Daoy (cell line): ENCODE measurements at places on chromosomes 13 and 19.

DNA sequence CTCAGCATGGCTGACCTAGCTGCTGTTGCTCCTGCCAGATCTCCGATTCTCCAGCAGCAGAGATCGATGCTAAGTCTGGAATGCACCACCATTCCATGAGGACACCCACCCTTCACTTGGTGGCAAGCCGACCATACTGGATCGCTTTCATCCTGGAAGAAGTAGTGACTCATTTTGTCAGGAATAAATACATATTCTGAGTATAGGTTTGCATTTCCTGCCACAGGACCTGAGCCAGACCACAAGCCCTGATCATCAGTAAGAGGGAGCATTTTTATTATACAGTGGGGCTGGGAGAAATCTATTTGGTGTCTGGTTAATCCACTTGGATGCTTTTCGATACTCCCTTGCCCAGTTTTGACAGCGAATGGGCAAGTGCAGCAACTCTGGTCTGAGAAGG, 10.9 kb upstream of the KCTD15 start:
- DNase-seq, result peak; percentile 72

- DNase-seq, result no peak
Observed at GRCh38 chr13:102040812-102041211, 361.0 kb downstream of the FGF14 start.

- DNase-seq, result no peak
Observed at GRCh38 chr13:73943137-73943964, 190.9 kb downstream of the KLF12 start.

DNA sequence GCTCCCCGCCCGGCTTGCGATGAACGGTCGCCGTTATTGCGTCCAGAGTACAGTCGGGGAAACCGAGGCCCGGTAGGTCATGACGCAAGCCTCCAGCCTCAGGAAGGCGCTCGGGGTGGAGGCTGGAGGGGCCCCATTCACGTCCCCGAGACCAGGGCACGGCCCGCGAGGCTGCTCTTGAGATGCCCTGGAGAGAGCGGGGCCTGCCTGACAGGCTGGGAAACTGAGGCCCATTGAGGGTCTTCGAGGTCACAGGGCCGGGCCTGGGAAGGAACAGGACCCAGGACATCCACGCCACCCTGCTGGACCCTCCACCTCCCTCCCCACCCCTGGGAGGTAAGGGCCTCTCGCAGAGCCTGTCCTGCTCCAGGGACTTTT, 367 bp downstream of the NDUFS7 start:
- DNase-seq, result no peak

GRCh38 chr19:44576843-44577565, 36.4 kb upstream of the IGSF23 start:
- DNase-seq, result peak; percentile 64

GRCh38 chr19:23972161-23972560, 57.5 kb downstream of the ZNF726 start:
- DNase-seq, result no peak

DNA sequence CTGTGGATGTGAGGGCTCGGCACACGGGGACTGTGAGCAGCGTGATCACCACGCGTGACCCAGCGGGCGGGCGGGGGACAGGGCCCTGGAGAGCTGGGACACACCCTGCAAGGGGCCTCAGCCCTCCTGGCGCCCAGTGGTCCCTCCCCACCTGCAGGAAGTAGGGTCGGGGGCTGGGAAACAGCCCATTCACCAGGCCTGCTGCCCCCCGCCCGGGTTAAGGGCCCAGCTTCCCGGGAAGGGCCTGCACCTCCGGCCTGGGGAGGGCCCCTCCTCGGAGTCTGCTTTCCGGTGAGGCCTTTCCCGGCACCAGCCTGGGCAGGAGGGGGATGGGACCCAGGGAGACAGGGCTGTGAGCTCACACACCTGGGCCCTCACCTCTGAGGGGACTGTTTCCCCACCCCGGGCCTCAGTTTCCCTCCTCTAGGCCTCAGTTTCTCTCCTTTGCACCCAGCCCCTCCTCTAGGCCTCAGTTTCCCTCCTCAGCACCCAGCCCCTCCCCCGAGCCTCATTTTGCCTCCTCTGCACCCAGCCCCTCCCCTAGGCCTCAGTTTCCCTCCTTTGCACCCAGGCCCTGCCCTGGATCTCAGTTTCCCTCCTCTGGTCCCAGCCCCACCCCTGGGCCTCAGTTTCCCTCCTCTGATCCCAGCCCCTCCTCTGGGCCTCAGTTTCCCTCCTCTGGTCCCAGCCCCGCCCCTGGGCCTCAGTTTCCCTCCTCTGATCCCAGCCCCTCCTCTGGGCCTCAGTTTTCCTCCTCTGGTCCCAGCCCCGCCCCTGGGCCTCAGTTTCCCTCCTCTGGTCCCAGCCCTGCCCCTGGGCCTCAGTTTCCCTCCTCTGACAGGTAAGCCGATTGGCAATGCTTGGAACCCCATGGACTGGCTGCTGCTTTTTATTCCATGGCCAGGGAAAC, 1.9 kb upstream of the MADCAM1 start:
- no peak for DNase-seq

DNA sequence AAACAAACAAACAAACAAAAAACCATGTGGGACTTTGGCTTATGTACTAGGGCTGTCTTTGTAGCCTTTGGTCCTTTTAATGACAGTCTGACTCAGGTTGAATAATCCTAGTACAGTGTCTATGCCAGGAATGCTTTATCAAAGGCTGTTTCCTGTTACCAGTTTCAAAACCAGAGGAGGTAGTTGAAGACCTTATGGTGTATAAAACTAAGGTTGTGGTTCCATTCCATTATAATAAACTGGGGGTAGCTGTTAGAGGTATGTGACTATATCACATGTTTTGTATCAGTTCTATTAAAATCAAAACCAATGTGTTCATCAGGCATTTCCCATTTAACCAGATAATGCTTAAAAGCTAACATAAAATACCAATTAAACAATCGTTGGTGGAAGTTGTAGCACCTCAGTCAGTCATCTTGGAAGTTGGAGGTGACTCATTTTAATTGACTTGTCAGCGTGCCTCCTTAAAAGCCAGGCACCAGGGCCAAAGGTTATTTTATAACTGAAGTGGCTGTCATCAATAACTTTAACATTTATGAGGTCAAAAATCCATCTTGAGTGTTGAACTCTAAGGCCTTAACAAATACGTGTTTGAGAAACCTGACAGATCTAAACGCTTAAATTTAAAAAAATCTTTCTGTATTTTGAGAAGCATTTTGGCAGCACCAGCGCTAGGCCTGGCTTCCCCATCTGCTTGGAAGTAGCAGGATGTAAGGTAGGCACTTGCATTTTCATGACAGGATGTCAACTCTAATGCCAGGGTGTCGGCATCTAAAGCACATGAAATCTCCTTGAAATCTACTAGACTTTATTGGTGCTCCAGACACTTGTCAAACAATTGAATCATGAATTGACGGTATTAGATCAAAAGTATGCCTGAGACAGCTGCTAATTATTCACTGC, 162.5 kb downstream of the LMO7 start:
- DNase-seq, result peak; percentile 39

DNA sequence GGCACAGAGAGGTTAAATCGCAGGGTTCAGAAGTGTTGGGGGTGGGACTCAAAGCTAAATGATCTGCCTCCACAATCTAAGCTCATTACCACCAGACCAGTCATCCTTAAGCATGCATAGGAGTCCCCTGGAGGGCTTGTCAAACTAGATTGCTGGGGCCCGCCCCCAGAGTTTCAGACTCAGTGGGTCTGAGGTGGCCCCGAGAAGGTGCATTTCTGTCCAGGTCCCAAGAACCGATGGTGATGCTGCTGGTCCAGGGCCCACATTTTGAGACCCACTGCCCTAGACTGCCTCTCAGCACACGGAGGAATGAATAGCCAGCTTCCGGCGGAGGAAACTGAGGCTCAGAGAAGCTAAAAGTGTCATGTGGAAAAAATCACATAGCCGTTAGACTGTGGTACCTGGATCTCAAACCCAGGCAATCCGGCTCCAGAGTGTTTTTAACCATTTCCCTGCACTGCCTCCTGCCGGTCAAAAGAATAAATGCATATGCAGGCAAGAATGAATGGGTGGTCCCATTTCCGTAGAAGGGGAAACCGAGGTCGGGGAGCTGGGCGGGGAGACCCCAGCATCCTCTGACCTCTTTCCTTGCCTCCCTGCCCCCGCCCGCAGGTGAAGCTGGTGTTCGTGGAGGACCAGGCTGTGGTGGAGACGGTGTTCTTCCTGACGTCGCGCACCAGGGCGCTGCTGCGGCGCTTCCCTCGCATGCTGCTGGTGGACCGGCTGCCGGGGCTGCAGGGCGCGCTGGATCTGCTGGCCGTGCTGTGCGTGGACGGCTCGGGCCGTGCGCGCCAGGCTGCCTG, 23.8 kb downstream of the ZSWIM9 start:
- DNase-seq, result no peak

DNA sequence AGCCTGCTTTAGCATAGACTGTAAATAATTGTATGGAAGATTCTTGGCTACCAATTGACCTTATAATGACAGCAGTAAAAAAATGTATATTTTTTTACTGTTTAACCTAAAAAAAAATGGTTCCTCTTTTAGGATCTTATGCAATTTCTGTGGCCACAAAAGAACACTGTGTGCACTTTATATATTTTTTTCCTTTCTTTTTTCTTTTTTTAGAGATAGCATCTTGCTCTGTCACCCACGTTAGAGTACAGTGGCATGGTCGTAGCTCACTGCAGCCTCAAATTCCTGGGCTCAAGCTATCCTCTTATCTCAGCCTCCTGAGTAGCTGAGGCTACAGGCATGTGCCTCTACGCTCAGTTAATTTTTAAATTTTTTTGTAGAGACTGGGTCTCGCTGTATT, 6.1 kb downstream of the FLT3 start:
- no peak for DNase-seq
